T-helper 17 cell (primary cell): ENCODE measurements at places on chromosomes 6 and 20.

DNA sequence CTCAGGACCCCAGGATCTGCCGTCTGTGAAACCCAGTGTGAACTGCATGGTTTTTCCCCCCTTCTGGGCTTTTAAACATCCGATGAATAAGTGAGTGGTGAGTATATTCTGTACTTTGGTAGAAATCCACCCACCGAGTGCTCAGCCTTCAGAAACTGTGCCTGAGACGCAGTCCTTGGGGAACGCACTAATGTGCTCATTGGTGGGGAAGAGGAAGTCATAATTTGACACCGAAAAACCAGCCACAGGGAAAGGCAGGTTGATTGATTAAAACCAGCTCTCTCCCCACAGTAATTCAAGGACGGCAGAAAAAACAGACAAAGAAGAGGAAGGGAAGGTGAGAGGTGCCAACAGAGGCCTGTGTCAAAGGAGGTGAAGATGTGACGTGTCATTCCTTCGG is 21.7 kb downstream of the EDN3 start:
- no peak for DNase-seq

DNA sequence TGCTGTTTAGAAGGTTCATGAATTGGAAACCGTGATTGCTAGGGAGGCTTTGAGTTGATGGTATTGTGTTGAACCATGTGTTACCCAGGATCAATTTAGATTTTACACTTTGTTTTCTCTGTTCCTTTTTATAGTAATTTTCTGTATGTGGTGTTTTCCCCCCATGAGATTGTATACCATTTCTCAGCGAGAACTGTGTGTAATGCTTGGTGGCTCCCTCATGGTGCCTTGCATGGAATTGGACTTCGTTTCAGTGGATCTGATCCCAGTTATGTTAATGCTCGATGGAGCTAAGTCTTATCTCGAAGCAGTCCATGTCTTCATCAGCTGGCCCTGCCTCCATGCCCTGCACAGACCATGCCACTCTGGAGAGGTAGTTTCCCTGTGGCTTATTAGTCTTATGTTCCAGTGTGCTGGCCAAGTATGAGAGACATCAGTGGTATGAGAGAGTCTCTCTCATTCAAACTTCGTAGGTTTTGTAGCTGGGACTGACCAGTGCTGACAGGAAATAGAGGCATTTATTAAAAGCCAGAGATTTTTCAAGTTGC is 18.7 kb downstream of the PTPN1 start:
- no peak for DNase-seq

GRCh38 chr20:32127347-32127746 is 17.8 kb downstream of the TM9SF4 start:
- no peak for DNase-seq

GRCh38 chr6:166512567-166512966 is 73.9 kb downstream of the RAMACL start:
- peak; percentile 22 for DNase-seq

- no peak for DNase-seq
These were observed 1099.6 kb upstream of the GJE1 start for GRCh38 chr6:141033101-141033500.

- DNase-seq: no peak
These were observed 118.6 kb upstream of the CCDC28A start for GRCh38 chr6:138654715-138655634.

DNA sequence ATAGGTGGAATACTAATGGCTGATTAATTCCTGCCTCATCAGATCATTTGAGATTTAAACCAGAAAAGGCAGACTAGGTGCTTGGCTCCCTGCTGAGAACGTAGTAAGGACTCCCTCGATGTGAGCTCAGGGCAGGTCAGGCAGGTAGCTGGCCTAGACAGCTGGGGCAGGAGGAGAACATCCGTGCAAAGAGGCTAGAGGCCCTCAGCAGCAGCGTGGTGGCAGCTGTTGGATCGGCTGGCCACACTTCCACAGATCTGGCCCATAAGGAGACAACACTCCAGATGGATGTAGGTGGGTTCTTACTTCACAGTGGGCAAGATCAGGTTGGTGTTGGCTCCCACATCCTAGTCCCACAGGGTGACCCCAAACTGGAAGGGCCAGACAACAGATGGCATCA is 38.5 kb downstream of the EYA2 start:
- no peak for DNase-seq

DNA sequence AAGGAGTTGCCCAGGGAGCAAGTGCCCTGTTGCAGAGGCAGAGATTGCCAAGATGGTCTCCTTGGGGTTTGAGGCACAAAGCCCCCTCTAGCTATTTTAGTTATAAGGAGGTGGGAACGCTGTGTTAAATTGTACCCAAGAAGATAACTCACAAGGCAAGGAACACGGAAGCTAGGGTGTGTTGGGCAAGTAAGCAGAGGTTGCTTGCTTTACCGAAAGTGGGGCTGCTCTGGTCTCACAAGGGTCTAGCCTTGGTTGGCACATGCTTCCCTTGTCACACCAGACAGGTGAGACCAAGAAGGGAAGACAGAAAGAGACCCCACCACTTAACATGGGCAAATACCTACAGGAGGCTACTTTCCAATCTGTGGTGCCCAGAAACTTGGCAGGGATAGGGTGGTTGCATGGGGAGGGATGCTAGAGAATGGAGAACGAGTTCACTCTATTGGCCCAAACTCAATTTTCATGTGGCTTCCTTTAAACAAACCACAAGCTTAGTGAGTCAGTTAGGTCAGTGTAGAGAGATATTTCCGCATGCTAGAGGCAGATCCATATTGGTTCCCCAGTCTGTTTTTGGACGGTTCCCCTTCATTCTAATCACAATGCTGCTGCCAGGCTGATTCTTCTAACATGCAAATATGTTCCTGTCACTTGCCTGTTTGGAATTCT is 42.4 kb downstream of the PLAGL1 start:
- DNase-seq: no peak

DNA sequence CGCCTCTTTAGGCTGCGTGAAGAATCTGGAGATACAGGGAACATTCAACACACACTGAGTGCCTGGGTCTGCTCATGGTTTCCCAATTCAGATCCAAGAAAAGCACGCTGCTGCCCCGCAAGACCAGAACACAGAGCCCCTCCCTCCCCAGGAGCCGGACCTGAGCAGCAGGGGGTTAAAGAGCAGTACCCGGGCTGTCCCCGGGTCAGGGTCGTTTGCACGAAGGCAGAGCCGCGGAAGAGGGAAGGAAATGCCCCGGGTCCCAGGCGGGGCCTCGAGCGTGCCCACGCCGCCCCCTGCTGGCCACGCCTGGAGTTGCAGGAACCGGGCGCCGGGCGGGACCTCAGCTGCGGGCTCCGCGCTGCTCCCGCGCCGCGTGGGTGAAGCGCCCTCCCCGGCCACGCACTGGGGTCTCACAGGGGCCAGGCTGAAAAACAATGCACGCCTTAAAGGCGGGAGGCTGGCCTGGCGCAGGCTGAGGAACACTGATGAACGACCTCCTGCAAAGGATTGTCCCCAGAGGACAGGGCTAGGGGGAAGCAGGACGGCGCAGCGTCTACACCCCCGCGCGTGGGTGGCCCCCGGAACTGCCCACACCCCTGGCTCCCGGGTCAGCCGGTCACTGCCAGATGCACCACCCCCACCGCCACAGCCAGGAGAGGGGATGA is 48.9 kb downstream of the ANKRD60 start:
- peak; percentile 55 for DNase-seq

DNA sequence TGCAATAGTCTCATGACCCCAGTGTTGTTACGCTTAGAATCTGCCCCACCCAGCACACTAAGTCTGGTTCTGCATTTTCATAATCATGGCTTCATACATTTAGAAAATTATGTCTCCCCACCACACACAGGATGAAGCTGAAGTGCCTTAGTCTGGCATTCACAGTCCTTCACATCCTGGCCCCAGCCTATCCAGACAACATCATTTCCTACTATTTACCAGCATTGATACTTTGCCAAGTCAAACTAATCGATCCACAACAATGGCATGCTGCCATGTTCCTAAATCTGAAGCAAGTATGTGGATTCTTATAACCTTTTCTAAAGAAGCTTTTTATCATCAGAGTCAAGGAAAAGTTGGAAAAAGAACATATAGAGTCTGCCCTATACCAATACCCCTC is 132.4 kb upstream of the FBXL4 start:
- DNase-seq: no peak

DNA sequence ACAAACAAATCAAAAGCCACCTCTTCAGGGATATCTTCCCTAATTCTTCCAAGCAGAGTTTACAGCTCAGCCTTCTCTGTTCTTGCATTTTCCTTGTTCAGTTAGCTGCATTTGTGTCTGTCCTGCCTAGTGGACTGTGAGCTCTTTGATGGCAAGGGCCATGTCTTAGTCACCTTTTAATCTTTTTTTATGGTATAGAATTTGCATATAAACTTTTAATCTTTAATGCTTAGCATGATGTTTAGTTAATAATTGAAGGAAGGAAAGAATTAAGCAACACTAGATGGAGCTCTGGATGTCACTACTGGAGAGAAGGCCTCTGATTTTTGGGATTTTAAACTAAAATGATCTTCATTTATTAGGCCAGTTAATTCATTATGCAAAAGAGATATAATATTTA is 12.1 kb downstream of the PPP2R5D start:
- DNase-seq: no peak

DNA sequence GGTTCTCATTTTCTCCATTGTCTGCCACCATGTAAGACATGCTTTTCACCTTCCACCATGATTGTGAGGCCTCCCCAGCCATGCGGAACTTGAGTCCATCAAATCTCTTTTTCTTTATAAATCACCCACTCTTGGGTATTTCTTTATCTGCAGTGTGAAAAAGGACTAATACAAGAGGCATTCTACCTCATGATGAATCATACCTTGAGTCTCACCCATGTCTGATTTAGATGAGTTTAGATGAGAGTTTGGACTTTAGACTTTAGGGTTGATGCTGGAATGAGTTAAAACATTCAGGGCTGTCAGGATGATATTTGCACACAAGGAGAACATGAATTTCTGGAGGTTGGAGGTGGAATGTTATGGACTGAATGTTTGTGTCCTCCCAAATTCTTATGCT is 545.6 kb downstream of the C6orf118 start:
- no peak for DNase-seq

DNA sequence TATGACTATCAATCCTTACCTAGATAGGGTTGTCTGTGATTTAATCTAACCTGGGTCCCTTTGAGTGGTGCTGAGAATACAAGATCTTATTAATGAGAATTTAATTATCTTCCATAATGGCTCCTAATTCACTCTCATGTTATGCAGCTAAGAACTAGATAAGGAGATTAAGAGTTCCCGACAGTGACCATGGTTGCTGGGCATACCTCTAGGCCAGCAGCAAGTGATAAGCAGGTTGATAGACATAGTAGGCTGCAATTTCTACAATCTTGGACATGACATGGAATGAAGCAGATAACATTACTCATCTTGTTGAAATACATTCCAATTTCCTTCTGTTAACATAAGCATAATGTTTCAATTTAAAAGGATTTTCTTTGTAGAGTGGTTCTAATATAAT is 27.1 kb downstream of the SPACA1 start:
- DNase-seq: no peak

GRCh38 chr6:125554456-125554855 is 195.0 kb upstream of the HEY2 start:
- no peak for DNase-seq
